ENCODE measurements at places on chromosomes 3 and 15. TPM values are rescaled to one million over a fixed set of nuclear protein-coding genes. Genes with fewer than 3 reads are reported as not detected.
A peak's percentile ranks its signal among the peaks of the same experiment; 100 is the strongest.

The INSYN1 gene
- 1.3 TPM for total RNA-seq

DNA sequence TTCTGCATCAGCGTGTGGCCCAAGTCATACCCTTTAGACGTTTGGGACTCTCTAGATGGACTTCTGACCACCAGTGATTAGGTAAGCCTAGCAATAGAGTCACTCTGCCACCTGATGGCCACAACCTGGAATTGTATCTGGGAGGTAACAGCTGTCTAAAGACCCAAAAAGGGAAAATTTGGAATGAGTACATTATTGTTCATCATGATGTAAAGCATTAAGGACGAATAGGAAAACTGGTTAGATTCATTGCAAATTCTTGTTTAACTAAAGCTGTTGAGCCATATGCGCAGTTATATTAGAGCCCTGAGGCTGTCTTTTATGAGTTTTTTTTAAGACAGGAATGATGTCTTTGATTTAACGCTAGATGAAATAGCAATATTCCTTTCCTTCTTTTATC is 63.6 kb downstream of the FAM81A start:
- DNase-seq = peak; percentile 63
- no peak overlapping the region for H3K4me3 ChIP-seq
- no peak overlapping the region for H3K27ac ChIP-seq
- no peaks in the 10 kb centered on the region for H3K4me1 ChIP-seq

DNA sequence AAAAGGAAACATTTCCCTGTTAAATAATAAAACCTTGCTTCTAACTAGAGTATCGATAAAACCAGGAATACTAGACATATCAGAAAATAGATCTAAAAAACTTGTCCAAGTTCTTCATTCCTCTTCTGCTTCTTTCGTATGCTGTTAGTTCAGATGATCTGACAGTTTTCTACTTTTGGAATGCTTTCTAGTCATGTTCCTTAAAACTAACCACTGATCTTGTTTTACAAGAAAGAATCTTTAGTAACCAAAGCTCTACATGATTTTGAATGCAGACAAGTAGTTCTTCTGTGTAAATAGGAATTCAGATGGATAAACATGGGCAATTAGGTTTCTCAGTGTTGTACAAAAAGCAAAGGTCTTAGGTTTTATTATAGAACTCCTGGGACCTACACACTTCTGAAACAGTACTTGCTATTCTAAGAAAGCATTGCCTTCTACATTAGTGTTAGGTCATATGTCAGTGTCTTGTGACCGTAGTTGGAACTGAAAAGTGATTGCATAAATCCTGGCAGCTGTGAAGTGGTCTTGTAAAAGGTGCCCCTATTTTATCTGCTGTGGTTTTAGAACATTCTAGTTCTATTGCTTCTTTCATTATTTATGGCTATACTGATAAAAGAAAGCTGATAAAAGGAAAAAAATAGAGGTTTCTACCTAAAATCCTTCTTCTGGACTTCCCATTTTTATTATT is 40.7 kb downstream of the SNRK start:
- H3K4me1 ChIP-seq = peaks cover 46% of the 10 kb centered on the region
- no peaks in the 10 kb centered on the region for H3K27me3 ChIP-seq
- no peak overlapping the region for H3K4me3 ChIP-seq

DNA sequence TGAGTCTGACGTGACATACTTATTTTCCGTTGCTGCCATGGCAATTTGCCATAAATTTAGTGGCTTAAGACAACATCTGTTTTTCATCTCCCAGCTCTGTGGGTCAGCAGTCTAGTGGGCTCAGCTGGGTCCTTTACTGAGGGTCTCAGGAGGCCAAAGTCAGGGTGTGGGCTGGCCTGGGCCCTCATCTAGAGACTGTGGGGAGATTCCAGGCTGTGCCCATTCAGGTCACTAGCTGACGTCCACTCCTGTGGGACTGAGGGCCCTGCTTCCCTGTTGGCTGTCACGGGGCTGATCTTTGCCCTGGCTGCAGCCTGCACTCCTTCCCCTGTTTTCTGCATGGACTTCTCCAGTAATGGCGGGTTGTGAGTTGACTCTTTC is 19.1 kb downstream of the FGD5 start:
- DNase-seq = no peak
- H3K27ac ChIP-seq = no peak overlapping the region
- H3K4me1 ChIP-seq = no peaks in the 10 kb centered on the region
- no peaks in the 10 kb centered on the region for H3K27me3 ChIP-seq
- H3K36me3 ChIP-seq = no peaks in the 10 kb centered on the region

DNA sequence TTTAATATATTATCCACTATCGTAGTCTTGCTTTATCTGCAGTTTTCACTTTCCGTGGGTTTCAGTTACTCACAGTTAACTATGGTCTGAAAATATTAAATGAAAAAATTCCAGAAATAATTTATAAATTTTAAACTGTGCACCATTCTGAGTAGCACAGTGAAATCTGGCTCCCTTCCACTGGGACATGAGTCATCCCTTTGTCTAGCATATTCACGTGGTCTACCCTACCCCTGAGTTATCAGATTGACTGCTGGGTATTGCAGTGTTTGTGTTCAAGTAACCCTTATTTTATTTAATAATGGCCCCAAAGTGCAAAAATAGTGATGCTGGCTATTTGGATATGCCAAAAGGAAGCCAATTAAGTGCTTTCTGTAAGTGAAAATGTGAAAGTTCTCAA is 539.5 kb upstream of the AGTR1 start:
- no peak overlapping the region for H3K27ac ChIP-seq
- H3K4me3 ChIP-seq = no peak overlapping the region
- H3K36me3 ChIP-seq = no peaks in the 10 kb centered on the region
- DNase-seq = peak; percentile 65
- H3K27me3 ChIP-seq = no peaks in the 10 kb centered on the region
- H3K4me1 ChIP-seq = no peaks in the 10 kb centered on the region

- no peak for DNase-seq
- no peaks in the 10 kb centered on the region for H3K36me3 ChIP-seq
- no peak overlapping the region for H3K27ac ChIP-seq
- no peaks in the 10 kb centered on the region for H3K27me3 ChIP-seq
These were observed 30.1 kb downstream of the ZNF35 start for GRCh38 chr3:44678480-44679116.

GRCh38 chr3:124404621-124405020 is 325.6 kb upstream of the UMPS start:
- no peak overlapping the region for H3K4me3 ChIP-seq
- no peak for DNase-seq
- H3K27me3 ChIP-seq = no peaks in the 10 kb centered on the region
- H3K36me3 ChIP-seq = no peaks in the 10 kb centered on the region

The PRR20G gene
- not detected for total RNA-seq

The EPHB1 gene
- total RNA-seq = 1.3 TPM

The FGF12 gene
- total RNA-seq = 2.3 TPM

The TRH gene
- total RNA-seq = not detected

GRCh38 chr3:36367912-36368573 is 12.3 kb upstream of the STAC start:
- DNase-seq = no peak
- H3K4me1 ChIP-seq = no peaks in the 10 kb centered on the region
- H3K27me3 ChIP-seq = no peaks in the 10 kb centered on the region

The TMEM212 gene
- total RNA-seq = not detected

All from body of pancreas (tissue), 4 donors.